ENCODE measurements at places on chromosomes 3 and 15. TPM values are rescaled to one million over a fixed set of nuclear protein-coding genes. Genes with fewer than 3 reads are reported as not detected.

DNA sequence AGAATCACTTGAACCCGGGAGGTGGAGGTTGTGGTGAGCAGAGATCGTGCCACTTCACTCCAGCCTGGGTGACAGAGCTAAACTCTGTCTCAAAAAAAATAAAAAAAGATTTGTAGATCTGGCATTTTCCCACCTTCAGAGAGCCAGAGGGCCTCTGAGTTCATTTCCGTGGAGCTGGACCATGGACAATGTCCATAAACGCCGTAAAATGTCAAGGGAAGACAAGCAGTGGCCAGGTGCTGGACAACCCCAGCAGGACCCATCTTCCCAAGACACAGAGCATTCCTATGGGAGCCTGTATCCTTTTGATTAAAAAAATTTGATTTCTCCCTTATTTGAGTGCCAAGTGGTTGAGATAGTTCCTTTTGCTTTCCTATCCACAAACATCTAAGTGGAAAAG is 67.4 kb upstream of the NR2E3 start:
- DNase-seq: peak; percentile 46

DNA sequence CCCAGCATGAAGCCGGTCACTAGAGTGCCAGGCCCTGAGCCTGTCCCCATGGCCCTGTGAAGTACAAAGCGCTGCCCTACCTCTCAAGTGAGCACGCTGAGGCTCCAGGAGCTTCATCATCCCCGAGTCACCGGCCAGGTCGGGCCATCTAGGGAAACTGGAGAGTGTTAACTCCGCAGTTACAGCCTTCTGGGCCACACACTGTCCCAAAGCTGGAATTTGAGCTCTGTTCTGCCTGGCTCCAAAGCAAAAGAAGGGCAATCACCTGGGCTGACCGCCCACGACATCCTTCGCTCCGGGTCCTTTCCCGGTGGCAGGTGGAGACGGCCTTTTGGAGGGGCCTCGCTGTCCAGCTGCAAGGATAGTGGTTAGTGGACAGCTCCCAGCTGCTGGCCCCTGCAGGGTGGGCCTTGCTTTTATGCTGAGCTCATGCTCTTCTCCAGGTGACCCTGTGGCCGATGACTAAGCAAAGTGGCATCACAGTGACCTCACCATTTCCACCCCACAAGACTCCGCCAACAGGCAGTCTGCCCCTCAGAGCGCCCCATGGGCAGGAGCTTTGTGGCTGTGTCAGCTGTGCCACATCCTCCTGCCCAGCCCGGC is 3.5 kb upstream of the MUC4 start:
- DNase-seq: no peak

DNA sequence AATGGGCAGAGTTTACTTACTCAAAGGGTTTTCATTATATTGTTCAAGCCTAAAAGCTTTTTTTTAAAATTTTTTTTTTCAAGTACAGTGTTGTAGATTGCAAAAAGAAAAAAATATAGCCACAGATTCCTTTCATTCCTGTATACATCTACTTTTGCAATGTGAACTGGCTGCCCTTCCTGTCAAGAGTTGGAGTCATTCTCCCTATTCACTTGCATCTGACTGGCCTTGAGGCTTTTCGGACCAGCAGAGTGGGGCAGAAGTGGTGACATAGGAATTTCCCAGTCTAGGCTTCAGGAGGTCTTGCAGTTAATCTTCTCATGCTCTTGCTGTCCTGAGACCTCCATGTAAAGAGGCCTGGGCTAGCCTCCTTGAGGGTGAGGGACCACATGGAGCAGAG is 218.3 kb upstream of the CFAP20DC start:
- no peak for DNase-seq

- DNase-seq: no peak
These were observed 270.9 kb downstream of the RPLP1 start for GRCh38 chr15:69723404-69724096.

DNA sequence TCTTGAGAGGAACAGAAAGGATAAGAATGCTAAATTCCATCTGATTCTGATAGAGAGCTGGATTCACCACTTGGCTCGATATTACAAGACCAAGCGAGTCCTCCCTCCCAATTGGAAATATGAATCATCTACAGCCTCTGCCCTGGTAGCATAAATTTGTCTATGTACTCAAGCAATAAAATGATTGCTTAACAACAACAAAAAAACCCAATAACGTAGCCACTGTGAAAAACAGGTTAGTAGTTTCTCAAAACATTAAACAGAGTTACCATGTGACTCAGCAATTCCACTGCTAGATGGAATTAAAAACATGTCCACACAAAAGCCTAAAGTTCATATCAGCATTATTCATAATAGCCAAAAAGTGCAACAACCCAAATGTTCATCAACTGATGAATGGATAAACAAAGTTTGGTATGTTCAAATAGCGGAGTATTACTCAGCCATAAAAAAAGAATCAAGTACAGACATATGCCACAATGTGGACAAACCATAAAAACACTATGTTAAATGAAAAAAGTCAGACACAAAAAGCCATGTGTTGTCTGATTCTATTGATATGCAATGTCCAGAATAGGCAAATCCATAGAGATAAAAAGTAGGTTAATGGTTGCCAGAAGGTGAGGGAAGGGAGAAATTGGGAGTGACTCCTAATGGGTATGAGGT is 16.8 kb downstream of the BCL2L10 start:
- peak; percentile 99 for DNase-seq

The RHOV gene
- under 0.01 TPM for total RNA-seq

The LRRC34 gene
- total RNA-seq: 4.3 TPM

The SMAD3 gene
- 30.3 TPM for total RNA-seq
